ENCODE measurements at places on chromosomes 3 and 15. TPM values are rescaled to one million over a fixed set of nuclear protein-coding genes. Genes with fewer than 3 reads are reported as not detected.
A peak's percentile ranks its signal among the peaks of the same experiment; 100 is the strongest.

DNA sequence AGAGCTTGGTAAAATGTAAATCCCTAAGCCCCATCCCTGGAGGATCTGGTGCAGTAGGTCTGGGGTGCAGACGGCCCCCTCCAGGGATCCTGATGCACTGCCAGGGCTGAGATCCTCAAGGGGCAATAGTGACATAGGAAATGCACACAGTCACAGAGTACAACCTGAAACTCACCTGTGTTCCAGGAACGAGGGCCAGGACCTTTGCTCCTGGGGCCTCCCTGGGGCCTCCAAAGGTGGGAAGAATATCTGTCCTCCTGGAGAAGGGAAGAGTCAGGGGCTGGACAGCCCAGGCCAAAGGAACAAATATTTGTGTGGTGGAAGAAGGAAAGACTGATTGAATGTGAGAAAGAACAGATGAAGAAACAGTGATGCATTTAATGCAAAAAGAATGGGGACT is 9.5 kb downstream of the SSUH2 start:
- H3K27me3 ChIP-seq = peaks cover 15% of the 10 kb centered on the region
- no peak overlapping the region for H3K27ac ChIP-seq
- H3K36me3 ChIP-seq = no peaks in the 10 kb centered on the region
- no peak overlapping the region for H3K4me3 ChIP-seq
- no peak for DNase-seq

DNA sequence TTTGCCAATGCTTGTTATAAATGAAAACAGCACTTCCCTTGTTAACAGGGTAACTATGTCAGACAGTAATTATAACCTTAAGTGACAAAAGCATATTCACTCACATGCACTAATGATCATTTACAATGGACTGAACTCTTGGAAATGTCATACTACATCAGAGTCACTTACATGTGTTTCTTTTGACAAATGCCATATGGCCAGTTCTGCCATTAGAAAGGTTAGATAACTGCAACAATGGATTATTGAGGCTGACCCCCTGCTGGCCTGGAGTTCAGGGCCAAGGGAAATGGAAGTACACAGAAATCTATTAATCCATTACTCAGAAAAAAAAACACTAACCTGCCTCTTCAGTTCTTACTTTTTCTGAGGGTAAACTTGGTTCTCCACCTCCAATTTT is 313.4 kb downstream of the CNTN3 start:
- no peaks in the 10 kb centered on the region for H3K27me3 ChIP-seq
- DNase-seq = no peak
- H3K36me3 ChIP-seq = no peaks in the 10 kb centered on the region
- no peak overlapping the region for H3K27ac ChIP-seq
- H3K4me1 ChIP-seq = no peaks in the 10 kb centered on the region
- no peak overlapping the region for H3K4me3 ChIP-seq

DNA sequence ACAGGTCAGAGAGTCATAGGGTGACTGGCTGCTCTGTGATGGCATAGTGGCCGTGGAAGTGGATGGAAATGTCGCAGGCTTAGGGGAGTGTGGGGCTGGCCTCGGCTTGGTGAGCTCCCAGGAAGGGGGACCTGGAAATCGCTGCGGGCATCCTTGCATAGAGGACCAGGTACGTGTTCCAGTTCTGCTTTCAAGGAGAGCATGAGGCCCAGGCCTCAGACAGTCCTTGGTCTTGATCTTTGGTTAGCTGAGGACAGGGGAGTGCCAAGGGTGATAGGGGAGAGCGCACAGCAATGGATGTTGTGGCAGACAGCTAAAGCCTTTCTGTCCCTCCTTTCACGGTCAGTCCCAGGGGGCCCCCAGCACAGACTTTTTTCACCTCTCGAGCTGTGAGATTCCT is 110.5 kb downstream of the SNRPN start:
- H3K36me3 ChIP-seq = peaks cover 99% of the 10 kb centered on the region
- H3K4me1 ChIP-seq = no peaks in the 10 kb centered on the region
- H3K27me3 ChIP-seq = no peaks in the 10 kb centered on the region
- no peak overlapping the region for H3K4me3 ChIP-seq

DNA sequence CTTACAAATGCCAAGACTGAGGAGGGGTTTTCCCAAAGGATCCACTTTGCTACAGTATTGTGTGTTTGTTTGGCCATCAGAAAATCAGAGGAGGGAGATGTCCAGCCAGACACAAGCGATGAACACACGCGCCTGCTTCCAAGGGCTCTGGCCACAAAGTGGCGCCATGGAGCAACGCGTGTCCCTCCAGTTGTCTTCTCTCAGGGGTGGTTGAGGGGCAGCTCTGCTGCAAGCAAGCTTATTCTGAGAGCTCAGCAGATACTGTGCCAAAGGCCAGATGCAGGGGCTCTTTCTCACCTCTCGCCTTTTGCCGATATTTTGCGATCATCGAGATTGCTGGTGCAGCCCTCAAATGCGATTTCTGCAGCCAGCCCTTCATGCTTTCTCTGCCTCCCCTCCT is 88.9 kb upstream of the OSBPL11 start:
- no peak overlapping the region for H3K4me3 ChIP-seq
- H3K4me1 ChIP-seq = no peaks in the 10 kb centered on the region
- no peaks in the 10 kb centered on the region for H3K27me3 ChIP-seq
- H3K36me3 ChIP-seq = no peaks in the 10 kb centered on the region
- H3K27ac ChIP-seq = no peak overlapping the region
- DNase-seq = no peak

The FAM3D gene
- total RNA-seq = not detected

GRCh38 chr3:5297895-5298294 is 110.4 kb downstream of the EDEM1 start:
- peaks cover 3% of the 10 kb centered on the region for H3K27me3 ChIP-seq
- H3K36me3 ChIP-seq = no peaks in the 10 kb centered on the region
- no peak for DNase-seq
- H3K27ac ChIP-seq = no peak overlapping the region
- H3K4me3 ChIP-seq = no peak overlapping the region

DNA sequence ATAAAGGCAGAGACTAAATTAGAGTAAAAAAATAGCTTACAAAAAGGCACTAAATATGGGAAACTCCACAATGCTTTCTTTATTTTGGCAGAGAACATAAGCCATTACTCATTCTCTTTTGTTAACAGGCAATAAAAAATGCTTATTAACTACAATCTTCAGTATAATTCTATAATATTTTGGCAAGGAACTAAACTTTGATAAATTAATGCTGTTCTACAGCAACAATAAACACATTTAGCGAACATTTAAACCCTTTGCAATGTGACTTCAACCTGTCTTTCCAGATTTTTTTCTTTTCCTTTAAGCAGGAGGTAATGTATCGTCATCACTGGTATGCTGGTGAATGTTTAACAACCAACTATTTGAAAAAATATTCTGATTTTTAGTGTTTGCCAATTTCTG is 42.2 kb upstream of the POU1F1 start:
- no peak overlapping the region for H3K4me3 ChIP-seq
- H3K36me3 ChIP-seq = no peaks in the 10 kb centered on the region
- no peak overlapping the region for H3K27ac ChIP-seq
- no peak for DNase-seq
- no peaks in the 10 kb centered on the region for H3K4me1 ChIP-seq
- H3K27me3 ChIP-seq = peaks cover 7% of the 10 kb centered on the region

DNA sequence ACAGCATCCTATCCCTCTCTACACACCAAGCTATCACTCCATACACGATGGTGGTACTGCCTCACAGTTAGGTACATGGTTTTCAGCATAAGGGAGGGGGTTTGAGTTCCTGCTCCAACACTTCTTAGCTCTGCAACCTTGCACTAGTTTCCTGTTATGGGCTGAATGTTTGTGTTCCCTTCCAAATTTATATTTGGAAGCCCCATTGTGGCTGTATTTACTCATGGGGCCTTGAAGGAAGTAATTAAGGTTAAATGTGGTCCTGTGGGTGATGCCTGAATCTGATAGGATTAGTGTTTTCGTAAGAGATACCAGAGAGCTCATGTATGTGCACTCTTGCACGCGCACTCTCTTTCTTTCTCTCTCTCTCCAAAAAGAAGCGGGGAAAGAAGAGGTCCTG is 259.4 kb downstream of the RORA start:
- peaks cover 5% of the 10 kb centered on the region for H3K4me1 ChIP-seq
- no peak for DNase-seq
- H3K36me3 ChIP-seq = no peaks in the 10 kb centered on the region
- no peak overlapping the region for H3K4me3 ChIP-seq
- H3K27me3 ChIP-seq = peaks cover 2% of the 10 kb centered on the region

The ACTL6A gene
- total RNA-seq = 114 TPM

- H3K27ac ChIP-seq = no peak overlapping the region
- H3K4me3 ChIP-seq = no peak overlapping the region
- H3K27me3 ChIP-seq = no peaks in the 10 kb centered on the region
Observed at GRCh38 chr3:79769229-79769628, 1.4 kb upstream of the ROBO1 start.

DNA sequence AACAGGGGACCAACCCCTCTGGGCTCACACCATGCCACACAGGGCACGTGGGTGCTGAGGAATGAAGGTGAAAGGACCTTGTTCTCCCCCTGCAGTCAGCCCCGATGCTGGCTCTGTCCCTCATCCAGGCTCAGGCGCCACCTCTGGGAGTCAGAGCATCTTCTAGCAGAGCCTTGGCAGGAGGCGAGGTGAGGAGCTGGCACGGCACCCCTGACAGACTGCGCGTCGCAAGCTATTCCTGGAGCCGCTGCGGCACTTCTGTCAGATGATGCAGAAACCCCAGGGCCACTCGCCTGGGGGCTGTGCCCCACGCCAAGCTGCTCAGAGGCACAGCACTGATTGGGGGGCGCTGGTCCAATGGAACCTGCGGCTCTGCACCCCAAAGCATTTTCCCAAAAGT is 62.0 kb downstream of the MGLL start:
- H3K4me1 ChIP-seq = peaks cover 36% of the 10 kb centered on the region
- no peak overlapping the region for H3K4me3 ChIP-seq
- H3K36me3 ChIP-seq = no peaks in the 10 kb centered on the region
- H3K27ac ChIP-seq = no peak overlapping the region
- DNase-seq = no peak

The IL12A gene
- 0.87 TPM for total RNA-seq

The HACD2 gene
- total RNA-seq = 32.5 TPM

GRCh38 chr15:85527895-85528294 is 147.5 kb downstream of the AKAP13 start:
- no peak overlapping the region for H3K27ac ChIP-seq
- no peak for DNase-seq
- no peaks in the 10 kb centered on the region for H3K27me3 ChIP-seq

The RBP2 gene
- total RNA-seq = not detected

DNA sequence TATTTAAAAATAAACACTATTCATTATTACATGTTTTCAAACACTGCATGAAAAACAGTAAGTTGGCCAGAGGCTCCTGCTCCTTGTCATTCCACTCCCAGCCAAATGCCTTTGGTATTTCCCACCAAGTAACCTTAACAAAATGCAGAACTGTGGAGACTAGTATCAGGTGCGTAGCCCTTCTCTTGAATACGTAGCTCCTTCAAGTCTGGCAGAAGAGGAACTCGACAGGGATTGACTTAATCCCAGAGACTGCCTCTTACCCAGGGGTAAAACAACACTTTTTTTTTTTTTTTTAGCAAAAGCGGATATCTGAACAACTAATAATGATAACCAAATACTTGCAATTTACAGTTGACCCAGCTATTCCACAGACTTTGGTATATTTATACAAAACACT is 738 bp downstream of the COMMD2 start:
- H3K4me3 ChIP-seq = peak overlapping the region; percentile 97
- no peak overlapping the region for H3K27ac ChIP-seq
- peaks cover 35% of the 10 kb centered on the region for H3K36me3 ChIP-seq
- no peak for DNase-seq
- peaks cover 4% of the 10 kb centered on the region for H3K27me3 ChIP-seq
- peaks cover 17% of the 10 kb centered on the region for H3K4me1 ChIP-seq

GRCh38 chr15:88419830-88420229 is 47.4 kb downstream of the MRPL46 start:
- DNase-seq = no peak
- H3K27ac ChIP-seq = no peak overlapping the region
- H3K36me3 ChIP-seq = no peaks in the 10 kb centered on the region
- peaks cover 16% of the 10 kb centered on the region for H3K4me1 ChIP-seq
- no peak overlapping the region for H3K4me3 ChIP-seq

DNA sequence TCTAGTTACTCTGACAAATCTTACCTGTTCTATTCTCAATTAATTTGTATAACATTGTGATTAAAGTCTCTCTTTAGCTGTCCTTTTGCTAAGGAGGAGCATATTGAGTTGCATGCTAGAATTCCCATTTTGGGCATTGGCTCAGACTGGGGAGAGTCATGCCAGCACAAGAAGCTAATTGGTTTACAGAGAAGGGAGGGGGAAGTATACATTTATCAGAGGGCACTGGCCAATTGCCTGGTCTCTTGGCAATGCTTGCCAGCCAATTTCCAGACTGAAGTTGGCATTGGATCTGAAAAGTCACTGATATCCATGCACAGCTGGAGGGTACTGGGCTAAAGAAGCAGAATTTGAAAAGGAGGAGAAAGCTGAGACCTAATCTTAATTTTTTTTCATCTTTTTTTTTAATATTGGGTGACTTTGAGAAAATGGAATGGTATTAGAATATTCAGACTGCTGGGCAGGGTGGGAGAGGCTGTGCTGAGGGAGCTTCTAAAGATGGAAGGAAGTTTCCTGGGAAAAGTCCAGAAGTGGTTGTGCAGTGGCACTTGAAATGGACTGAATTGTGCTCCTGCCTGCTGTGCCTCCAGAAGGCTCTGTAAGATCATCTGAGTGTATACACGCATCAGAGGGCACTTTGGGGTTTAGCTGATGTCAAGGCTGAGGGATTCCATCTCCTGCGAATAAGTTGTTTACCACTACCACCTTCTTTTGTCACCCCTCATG is 365.2 kb upstream of the DPH6 start:
- no peak for DNase-seq
- H3K36me3 ChIP-seq = no peaks in the 10 kb centered on the region
- H3K4me1 ChIP-seq = no peaks in the 10 kb centered on the region
- no peaks in the 10 kb centered on the region for H3K27me3 ChIP-seq
- H3K4me3 ChIP-seq = no peak overlapping the region

The IGSF11 gene
- total RNA-seq = not detected

GRCh38 chr3:187066228-187066995 is 72.9 kb downstream of the RPL39L start:
- DNase-seq = peak; percentile 31
- H3K27me3 ChIP-seq = no peaks in the 10 kb centered on the region
- H3K4me3 ChIP-seq = no peak overlapping the region
- peaks cover 76% of the 10 kb centered on the region for H3K36me3 ChIP-seq

DNA sequence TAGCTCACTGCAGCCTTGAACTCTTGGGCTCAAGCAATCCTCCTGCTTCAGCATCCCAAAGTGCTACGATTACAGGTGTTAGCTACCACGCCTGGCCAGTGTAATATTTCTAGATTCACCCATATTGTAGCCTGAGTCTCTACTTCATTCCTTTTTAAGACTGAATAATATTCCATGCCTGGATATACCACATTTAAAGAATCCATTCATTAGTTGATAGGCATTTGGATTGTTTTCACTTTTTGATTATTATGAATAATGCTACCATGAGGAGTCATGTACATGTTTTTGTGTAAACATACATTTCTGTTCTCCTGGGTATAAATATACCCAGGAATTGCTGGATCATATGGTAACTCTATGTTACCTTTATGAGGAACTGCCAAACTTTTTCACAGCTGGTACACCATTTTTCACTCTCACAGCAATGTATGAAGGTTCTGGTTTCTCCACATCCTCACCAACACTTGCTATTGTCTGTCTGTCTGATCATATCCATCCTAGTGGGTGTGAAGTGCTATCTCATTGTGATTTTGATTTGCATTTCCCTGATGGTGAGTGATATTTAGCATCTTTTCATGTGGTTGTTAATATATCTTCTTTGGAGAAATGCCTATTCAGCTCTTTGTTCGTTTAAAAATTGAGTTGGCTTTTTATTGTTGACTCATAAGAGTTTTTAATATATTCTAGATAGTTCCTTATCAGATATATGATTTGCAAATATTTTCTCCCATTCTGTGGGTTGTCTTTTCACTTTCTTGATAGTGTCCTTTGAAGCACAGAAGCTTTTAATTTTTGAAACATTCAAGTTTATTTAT is 32.6 kb downstream of the EEFSEC start:
- DNase-seq = no peak
- H3K27ac ChIP-seq = no peak overlapping the region
- peaks cover 13% of the 10 kb centered on the region for H3K4me1 ChIP-seq
- no peaks in the 10 kb centered on the region for H3K27me3 ChIP-seq

Measured in activated T-helper 2 cell treated with anti-CD3 and anti-CD28 coated beads, Interferon-gamma antibody, Interleukin-2, Interleukin-4, amounts not matched to agents 10 μg/mL and 5 μg/mL and 100 μg/mL, durations not matched to agents 14 hours and 24 hours and 36 hours (primary cell).